Stimulated activated CD4-positive, alpha-beta T cell treated with anti-CD3 and anti-CD28 coated beads, Interleukin-15, amount 100 ng/mL, for 1 hour (primary cell): ENCODE measurements at places on chromosomes 6 and 20.

- no peak for DNase-seq
Measured at GRCh38 chr6:107690643-107691061, 133.5 kb downstream of the SCML4 start.

GRCh38 chr20:53019464-53019863 lies 47.3 kb downstream of the TSHZ2 start:
- DNase-seq, result no peak

GRCh38 chr6:158257425-158257759 lies 54.9 kb upstream of the TULP4 start:
- DNase-seq, result no peak

DNA sequence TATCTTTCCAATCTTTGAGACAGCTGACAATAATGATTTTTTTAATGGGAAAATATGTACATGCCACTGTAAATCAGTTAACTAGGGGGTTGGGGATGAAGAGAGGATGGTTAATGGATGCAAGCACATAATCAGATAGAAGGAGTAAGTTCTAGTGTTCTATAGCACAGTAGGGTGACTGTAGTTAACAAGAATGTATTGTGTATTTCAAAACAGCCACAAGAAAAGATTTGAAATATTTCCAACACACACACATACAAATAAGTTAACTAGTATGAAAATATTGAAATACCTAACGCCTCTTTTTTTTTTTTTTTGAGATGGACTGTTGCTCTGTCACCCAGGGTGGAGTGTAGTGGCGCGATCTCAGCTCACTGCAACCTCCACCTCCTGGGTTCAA lies 153.4 kb upstream of the SALL4 start:
- DNase-seq, result no peak

GRCh38 chr6:41599015-41599851 lies 39.0 kb upstream of the MDFI start:
- no peak for DNase-seq

DNA sequence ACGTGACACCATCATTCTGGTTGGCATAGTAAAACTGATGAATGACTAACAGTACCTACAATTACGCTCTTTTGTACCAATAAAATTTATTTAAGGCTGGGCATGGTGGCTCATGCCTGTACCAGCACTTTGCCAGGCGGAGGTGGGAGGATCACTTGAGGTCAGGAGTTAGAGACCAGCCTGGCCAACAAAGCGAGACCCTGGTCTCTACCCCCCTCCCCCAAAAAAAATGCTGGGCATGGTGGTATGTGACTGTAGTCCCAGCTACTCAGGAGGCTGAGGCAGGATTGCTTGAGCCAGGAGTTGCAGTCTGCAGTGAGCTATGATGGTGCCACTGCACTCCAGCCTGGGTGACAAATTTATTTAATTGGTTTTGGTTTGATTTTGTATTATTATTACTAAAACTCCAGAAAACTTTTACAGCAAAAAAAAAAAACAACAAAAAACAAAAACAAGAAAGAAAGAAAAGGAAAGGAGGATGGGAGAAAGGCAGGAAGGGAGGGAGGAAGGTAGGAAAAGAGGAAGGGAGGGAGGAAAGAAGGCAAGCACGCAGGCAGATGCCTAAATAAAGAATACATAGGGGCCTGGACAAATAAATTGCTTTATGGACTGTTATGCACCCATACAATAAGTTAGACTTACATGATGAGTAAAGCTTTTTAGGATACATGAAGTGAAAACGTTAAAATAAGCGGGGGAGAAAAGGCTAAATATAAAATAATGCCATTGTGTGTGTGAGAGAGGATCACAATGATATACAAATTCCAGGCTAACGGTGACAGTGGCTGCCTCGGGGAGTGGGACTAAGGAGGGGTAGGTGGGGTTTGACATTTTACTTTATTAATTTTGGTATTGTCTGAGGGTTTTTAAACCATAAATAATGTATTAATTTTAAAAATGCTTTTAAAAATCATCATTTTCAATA lies 682 bp upstream of the ZSCAN9 start:
- DNase-seq, result no peak

DNA sequence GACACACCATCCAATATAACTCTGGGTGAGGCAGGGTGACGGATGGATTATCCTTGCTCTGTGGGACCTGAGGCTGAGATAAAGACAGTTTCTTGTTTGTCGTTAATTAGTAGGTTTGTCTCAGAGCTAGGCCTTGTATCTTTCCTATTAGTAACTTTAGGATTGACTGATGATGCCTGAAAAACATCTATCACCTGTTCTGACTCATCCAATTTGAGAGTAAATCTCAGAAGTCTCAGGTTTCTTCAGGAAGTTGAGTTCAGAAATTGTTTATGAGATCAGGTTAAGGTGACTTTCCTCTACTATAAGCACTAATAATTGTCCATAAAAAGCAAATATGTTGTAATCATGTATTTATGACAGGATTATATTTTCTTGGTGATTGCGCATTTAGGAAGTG lies 129.5 kb upstream of the SUPT3H start:
- DNase-seq, result no peak

GRCh38 chr20:58619077-58619863 lies 31.8 kb upstream of the STX16 start:
- no peak for DNase-seq

DNA sequence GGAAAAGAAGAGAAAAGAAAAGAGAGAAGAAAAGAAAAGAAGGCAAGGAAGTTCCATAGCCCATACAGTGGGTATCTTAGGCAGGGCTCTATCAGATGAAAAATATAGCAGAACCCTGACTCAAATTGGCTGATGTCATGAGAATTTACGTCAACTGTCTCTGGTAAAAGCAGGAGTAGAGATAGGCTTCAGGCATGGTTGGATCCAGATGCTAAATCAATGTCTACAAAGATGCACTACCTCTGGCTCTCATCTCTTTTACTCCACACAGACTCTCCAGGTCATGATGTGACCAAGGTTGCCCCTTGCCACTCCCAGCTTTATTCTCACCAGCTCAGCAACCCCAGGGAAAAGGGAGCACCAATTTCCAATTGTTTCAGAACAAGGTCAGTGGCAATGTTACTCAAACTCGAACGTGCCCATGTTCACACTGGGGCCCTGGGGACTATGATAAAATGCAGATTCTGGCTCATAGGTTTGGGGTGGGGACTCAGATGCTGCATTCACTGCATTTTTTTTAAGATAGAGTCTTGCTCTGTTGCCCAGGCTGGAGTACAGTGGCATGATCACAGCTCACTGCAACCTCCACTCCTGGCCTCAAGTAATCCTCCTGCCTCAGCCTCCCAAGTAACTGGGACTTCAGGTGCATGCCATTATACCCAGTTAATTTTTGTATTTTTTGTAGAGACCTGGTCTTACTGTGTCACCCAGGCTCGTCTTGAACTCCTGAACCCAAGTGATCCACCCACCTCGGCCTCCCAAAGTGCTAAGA lies 33.4 kb upstream of the PTGIS start:
- no peak for DNase-seq

DNA sequence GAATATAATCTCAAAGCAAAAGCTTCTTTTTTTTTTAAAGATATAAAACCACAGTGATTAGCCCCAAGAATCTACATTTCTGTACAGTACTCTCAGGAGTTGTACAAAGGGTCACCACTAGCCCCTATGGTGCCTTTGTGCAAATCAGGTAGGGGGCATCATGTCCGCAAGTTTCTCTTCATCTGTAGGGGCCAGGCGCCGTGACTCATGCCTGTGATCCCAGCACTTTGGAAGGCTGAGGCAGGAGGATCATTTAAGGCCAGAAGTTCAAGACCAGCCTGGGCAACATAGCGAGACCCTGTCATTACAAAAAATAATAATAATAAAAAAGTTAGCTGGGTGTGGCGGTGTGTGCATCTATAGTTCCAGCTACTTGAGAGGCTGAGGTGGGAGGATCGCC lies 63.9 kb downstream of the ZMYND8 start:
- DNase-seq, result no peak

DNA sequence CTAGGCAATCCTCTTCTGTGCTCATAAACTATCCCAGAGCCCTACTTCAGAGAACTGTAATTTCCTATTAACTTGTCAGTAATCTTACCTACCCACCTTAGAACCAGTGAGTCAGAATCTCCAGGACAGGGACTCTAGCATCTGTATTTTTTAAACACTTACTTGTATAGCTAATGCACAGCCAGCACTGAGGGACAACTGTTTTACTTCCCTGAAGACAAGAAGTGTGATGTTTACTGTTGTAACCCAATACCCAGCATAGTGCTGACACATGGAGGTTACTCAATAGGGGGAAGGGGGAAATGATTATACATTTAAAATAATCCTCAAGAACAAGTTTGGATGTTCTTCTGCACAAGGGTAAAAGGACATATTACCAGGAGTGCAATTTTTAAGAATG lies 130.8 kb downstream of the BTBD9 start:
- DNase-seq, result no peak

DNA sequence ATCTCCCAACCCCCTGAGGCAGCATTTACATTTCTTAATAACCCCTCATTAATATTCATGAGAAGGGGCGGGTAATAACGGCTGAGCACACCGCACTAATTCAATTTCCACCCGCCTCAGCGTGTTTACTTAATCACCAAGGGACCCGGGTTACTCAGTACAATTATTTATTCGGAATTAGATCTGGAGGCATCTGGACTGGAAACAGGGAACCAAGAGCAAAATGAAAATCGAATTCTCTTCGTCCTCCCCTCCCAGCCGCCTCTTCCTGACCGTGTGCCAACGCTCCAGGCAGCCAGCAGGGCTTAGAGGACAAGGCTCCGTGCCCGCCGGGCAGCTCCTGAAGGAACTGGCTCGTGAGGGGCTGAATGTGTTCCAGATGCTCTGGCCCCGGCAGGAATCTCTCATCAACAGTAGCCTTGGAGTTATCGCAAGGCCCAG lies 23.5 kb upstream of the CTNNBL1 start:
- no peak for DNase-seq

DNA sequence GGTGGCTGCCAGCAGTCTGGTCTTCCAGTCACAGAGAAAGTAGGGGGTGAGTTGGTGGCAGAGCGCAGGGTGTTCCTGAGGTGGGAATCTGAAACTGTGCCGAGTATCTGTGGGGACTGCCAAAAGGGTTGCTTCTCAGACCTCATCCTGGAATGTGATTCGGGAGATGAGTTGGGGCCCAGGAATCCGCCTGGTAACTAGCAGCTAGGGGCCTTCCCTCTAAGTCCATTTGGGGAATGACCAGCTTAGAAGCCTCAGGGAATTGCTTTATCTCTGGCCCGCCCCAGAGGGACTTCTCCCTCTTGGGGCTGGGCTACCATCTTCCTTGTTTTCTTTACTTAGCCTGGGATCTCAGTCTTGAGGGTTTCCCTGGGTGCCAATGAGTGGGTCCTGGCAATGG lies 49.6 kb downstream of the MOCS1 start:
- no peak for DNase-seq

DNA sequence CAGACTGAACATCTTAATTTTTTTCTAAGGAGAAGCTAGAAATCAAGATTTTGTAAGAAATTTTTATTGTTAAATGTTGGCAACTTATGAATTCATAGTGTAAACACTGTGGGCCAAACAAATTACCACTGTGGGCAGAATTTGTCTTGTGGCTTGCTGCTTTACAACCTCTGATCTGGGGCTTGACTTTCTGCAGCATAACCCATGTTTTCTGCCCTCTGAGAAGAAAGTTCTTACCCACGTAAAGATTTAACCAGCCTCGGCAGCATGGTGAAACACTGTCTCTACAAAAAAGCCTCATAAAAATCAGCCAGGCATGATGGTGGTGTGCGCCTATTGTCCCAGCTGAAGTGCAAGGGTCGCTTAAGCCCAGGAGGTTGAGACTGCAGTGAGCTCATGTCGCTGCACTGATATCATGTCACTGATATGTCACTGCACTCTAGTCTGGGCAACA lies 12.9 kb downstream of the ITCH start:
- DNase-seq, result no peak

DNA sequence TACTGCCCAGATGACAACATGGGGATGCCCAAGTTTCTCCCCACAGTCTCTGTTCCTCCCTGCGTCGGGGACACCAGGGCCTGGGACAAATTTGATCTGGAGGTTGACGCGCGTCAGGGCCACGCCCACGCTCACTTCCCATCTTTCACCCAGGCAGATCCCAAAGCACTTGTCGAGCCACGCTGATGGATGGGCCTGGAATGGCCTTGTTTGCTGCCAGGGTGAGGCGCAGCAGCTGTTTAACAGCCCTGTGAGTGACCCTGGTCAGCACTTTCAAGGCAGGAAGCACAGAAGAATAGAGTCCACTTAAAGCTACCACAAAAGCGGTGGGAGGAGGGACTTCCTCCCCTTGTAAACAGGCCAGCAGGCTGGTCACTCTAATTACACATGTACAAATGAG lies 324.7 kb upstream of the JARID2 start:
- no peak for DNase-seq

DNA sequence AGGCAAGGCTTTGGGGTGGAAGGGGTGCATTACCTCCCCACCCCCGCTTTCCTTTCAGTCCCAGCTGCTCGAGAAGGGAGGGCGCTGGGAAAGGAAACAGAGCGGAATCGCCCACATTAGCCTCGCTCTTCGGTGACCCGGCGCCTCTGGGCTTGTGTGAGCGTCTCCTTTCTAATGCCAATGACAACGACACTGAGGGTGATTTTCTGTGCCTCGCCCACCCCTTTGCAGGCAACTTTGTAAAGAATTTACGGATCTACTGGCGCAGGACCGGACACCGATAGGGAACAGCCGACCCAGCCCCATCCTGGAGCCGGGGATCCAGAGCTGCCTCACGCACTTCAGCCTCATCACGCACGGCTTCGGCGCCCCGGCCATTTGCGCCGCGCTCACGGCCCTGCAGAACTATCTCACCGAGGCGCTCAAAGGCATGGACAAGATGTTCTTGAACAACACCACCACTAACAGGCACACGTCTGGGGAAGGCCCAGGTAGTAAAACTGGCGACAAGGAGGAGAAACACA lies 24.3 kb downstream of the TFAP2B start:
- no peak for DNase-seq

DNA sequence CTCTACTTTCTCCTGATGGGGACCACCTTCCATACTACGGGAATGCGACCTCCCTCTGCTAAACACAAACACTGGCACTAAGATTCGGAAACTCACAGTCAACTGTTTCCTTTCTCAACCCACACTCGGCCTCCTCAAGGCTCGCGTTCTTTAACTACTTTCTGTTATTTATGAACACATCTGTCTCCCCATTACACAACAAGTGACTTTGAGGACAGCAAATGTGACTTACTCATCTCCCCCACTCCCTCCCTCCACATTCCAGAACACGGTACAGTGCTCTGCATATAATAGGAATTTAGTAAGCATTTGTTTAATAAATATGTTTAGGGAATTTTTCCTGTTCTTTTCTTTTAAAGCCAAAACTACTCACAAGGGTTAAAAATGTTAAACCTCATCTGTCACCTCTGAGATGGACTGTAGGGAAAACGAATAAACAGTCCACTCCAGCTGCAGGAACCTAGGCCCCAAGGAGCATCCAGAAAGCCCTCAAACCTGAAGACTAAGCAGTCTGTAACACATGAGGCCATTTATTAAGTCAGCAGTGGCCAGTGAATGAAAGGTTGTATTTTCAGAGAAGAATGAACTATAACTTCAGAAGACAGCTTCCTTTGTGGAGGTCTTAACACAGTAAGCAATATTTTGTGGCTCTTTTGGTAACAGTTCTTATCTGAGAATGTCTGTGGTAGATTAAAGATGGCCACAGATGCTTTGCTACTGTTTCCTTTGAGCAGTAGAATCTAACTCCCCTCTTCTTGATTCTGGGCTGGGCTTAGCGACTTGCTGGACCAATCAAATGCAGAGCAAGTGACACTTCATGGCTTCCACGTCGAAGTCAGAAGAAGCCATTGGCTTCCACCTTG lies 209.6 kb upstream of the DTNBP1 start:
- no peak for DNase-seq

- no peak for DNase-seq
Measured at GRCh38 chr20:37515876-37516275, 5.2 kb upstream of the NNAT start.

- DNase-seq, result no peak
Measured at GRCh38 chr6:117681162-117681741, 6.0 kb downstream of the NUS1 start.
